ENCODE measurements at places on chromosomes 13 and 19. TPM values are rescaled to one million over a fixed set of nuclear protein-coding genes. Genes with fewer than 3 reads are reported as not detected.

GRCh38 chr19:47507924-47508553, 6.8 kb downstream of the NAPA start:
- no peak for DNase-seq

The KLK2 gene
- not detected for total RNA-seq

The THSD1 gene
- total RNA-seq = 7.8 TPM

- no peak for DNase-seq
Observed at GRCh38 chr13:79663435-79663834, 182.5 kb downstream of the NDFIP2 start.

- DNase-seq = no peak
Observed at GRCh38 chr19:23415561-23416191, 20.4 kb upstream of the ZNF91 start.

The ANKLE1 gene
- total RNA-seq = 1.7 TPM

The PRR22 gene
- total RNA-seq = 2.8 TPM

The CSNK1G2 gene
- 64.3 TPM for total RNA-seq

The ERICH6B gene
- total RNA-seq = not detected

GRCh38 chr13:110270507-110270906, 36.5 kb downstream of the COL4A1 start:
- no peak for DNase-seq

DNA sequence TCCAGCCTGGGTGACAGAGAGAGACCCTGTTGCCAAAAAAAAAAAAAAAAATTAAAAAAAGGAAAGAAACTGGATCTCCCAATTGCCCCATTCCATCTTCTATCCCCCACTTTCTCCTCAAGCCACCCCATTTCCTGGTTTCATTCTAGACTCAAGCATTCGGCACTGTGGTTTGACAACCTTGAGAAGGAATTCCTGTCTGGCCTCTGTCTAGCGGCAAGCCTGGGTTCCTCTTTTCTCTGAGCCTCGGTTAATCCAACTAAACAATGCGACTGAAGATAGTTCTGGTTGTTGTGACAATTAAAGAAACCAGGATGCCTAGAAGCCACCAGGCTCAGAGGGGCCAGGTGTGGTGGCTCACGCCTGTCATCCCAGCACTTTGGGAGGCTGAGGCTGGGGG, 3.3 kb upstream of the C3 start:
- DNase-seq = no peak

DNA sequence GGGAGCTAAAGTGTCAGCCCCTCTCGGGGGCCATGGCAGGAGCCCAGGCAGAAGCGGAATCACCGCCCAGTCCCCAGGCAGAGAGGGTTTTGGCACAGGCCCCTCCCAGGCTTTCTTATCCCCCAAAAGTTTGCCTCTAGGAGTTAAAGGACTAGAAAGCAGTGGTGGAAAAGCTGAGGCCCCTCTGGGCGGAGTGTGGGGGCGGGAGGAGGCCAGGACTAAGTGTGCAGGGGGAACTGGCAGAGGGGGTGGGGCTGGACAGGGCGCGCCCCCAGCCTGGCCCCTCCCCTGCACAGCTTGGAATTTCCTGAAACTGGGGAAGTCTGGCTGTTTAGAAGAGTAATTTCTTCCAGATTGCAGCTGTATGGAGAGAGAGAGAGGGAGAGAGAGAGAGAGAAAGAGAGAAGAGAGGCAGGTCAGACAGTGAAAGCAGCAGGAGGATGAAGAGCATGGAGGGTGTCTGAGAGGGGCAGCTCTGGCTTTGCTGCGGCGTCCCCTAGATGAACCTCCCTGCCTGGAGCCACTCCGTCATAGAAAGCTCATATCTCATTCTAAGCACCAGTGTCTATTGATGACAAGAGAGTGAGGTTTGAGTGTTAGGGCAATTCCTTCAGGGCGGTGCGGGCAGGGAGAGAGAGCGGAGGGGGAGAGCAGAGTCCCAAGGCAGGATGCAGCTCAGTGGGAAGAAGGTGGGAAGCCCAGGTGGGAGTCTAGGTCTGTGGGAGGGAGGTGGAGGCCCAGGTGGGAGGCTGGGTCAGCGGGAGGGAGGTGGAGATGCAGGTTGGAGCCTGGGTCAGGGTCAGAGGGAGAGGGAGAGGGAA, at the start of gene CDC42EP5:
Gene CDC42EP5, minus strand, starts transcription at position 226 of the 821 bp plus-strand sequence. CDS start 7,749 bp downstream, outside the sequence.
- peak; percentile 28 for DNase-seq

The F10 gene
- 1.6 TPM for total RNA-seq

GRCh38 chr13:72643311-72643989, 84.0 kb downstream of the MZT1 start:
- no peak for DNase-seq

- DNase-seq = no peak
Observed at GRCh38 chr19:38838208-38838985, 6.8 kb upstream of the ECH1 start.

DNA sequence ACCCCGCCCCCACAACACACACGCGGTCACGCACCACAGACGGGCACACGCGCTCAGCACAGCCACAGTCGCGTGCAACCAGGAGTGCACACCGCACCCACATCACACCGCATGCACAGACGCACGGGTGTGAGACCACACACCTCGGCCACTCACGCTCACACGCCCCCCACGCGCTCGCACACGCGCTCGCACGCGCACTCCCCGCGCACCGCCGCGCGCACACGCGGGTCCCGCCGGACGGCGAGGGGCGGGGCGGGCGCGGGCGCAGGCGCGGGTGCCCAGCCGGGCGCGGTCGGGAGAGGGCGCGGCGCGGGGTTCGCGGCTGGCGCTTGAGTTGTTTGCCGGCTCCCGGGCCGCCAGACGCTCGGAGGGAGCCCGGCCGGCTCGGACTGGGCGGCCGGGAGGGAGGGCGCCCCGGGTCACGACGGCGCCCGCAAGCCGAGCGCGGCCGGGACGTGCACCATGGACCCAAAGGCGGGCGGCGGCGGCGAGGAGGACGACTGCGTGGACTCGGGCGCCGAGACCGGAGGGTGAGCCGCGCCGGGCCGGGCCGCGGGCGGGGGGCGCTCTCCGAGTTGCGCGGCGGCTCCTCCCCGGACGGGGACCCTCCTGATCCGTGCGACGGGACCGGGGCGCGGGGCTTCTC, at the start of gene FAM124A:
Gene FAM124A, plus strand, starts transcription at position 362 of the 649 bp plus-strand sequence. Its CDS starts 104 bp downstream, at position 466.
- DNase-seq = peak; percentile 83

DNA sequence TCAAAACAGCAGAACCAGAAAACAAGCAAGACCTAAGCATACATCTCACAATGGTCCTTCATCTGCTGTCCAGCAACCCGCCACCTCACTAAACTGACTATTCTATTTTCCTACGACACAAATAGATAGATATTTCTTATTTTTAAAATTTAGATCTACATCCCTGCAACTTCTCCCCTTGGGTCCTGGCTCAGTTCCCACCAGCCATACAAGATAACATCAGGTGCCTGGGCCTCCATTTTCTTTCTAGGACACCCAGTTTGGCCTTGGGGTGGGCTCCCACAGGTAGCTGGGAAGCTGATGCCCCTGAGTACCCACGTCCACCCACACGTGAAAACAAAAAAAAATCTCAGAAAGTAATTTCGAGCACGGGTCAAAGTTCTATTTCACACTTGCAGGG, 47.6 kb downstream of the TGDS start:
- DNase-seq = no peak

GRCh38 chr13:99281811-99282263, 23.7 kb upstream of the GPR18 start:
- no peak for DNase-seq

DNA sequence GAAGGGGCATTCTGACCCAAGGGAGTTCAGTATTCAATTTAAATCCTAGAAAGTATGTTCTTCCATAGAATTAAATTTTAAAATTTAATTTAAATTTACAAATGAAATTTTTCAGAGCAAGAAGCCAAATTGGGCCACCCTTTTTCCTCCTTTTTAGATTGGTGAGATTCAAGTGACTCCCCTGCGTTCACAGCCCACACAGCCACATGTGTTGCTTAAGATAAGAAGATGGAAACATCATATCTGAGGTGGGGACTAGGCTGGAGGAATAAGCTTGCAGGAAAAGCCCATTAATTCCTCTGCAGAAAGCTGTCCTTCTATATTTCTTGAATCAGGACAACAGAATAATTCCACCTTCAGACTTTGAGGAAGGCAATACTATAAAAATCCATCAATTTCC, 392.7 kb upstream of the ZNF507 start:
- DNase-seq = no peak

- DNase-seq = no peak
Observed at GRCh38 chr13:111936267-111936925, 130.6 kb upstream of the SOX1 start.

The IL11 gene
- 0.40 TPM for total RNA-seq

- no peak for DNase-seq
Observed at GRCh38 chr13:64256751-64257150, 2841.1 kb upstream of the PCDH20 start.

DNA sequence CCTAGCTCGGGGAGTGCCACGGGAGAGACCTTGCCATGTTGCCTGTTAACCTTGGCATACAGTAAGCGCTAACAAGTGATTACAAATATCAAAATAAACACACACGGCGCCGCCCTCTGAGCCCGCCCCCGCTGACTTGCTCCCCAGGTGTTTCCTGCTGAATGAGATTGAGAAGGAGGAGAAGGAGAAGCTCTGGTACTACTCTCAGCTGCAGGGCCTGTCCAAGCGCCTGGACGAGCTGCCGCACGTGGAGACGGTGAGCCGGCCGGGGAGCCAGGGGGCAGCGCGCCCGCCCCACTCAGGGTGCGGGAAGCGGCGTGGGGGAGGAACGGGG, 5.0 kb downstream of the APC2 start:
- no peak for DNase-seq

DNA sequence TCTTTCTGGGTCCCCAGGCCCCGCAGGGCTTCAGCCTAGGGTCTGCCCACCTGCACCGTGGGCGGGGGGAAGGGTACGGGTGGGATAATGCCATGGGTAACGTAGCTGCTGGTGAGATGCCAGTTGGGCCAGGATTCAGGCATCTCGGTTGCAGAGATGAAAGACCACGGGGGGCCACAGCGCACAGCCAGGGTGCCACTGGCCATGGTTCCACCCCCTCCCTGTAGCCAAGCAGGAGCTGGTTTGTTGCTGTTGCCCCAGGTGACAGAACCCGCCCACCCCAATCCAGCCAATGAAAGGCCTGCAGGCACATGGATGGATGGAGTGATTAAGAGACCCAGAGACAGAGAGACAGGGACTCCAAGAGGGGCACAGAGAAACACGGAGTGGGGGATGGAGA, 1.0 kb upstream of the CGB7 start:
- no peak for DNase-seq

DNA sequence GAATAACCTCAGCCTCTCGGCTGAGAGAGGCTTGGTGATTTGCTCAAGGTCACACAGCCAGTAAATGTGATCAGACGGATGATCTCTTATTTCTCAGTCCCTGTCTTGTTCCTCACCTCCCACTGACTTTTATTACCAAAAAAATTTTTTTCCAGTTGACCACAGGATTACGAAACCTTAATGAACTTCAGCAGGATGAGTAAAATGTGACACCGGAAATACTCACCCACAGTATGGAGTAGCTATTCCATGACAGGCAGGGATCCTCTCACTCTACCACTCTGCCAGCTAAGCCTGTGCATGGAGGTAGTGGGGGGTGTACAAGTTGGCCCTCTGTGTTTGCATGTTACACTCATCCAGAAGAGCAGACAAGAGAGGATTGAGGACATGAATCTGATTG, 916.4 kb downstream of the UQCRFS1 start:
- no peak for DNase-seq

DNA sequence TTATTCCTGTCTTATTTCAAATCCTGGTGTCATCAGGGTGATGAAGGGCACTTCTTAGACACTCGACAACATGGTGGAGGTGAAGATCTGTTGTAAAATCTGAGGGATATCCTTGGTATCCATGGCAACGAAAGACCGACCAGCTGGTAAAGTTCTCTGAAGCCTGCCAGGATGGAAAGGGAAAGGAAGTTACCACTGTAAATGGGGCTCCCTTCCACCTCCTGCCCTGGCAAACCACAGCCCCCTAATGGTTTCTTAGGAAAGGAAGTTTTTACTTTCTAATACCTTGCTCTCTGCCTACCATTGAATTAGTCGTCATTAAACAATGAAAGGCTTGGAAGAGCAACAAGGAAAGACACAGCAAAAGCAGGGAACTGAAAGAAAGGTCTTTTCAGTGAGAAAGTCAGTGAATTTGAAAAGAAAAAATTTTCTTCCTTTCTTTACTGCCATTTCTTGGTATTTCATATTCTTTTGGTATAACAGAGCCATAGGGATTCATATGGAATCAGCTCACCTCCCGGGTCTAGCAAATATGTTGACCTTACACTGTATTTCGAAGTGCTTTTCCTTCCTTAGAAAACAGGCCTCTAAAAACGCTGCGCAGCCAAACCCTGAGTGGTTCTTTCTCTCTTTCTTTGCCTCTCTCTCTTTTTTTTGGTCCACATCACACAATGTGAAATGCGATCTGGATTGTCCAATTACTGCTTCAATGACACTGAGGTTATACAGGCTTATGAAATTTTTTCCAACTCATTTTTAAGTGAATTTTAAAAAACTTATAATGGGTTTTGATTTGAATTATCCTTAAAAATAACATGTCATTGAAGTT, 111.0 kb downstream of the RGCC start:
- DNase-seq = no peak

The ZNF865 gene
- total RNA-seq = 17.9 TPM

DNA sequence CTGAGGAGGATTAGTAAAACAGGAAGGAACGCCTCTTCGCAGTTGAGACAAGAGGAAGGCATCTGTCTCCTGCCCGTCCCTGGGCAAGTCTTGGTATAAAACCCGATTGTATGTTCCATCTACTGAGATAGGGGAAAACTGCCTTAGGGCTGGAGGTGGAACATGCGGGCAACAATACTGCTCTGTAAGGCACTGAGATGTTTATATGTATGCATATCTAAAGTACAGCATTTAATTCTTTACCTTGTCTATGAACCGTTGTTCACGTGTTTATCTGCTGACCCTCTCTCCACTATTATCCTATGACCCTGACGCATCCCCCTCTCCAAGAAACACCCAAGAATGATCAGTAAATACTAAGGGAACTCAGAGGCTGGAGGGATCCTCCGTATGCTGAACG, 722 bp upstream of the TIMM50 start:
- no peak for DNase-seq

DNA sequence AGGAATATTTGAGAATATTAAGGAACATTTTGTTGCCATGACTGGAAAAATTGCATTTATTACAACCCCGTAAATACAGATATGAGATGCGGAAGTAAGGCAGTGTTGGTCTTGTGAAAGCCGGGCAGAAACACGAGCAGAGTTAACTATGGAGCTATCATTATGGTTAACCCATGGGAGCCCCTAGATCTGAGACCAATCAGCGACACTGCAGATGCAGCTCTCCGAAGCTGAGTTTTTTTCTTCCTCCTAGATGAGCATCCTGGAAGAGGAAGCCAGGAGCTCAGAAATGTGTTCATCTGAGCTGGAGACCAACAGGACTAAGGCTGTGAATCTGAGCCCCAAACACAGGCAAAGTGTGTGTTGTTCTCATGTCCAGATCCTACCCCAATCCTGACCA, 123.0 kb upstream of the KL start:
- no peak for DNase-seq

DNA sequence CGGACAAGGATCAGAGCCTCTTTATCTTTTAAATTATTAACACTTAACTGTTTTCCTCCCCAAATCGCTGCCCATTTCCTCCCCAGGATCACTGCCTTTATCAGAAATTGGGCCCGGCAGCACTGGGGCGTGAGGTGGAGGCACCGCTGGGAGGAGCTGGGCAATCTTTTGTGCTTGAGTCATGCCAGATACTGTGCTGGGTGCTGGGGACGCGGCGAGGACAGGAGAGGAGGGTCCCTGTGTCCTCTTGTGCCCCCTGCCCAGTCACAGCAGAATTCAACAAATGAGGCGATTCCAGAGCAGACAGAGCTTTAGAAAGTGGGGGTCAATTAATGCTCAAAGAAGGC, 347.8 kb downstream of the ZNF536 start:
- no peak for DNase-seq

All from dorsolateral prefrontal cortex (tissue), 122 donors.